Inflammatory macrophage treated with lipopolysaccharide for 4 hours (primary cell): ENCODE measurements at places on chromosomes 7 and 10.

DNA sequence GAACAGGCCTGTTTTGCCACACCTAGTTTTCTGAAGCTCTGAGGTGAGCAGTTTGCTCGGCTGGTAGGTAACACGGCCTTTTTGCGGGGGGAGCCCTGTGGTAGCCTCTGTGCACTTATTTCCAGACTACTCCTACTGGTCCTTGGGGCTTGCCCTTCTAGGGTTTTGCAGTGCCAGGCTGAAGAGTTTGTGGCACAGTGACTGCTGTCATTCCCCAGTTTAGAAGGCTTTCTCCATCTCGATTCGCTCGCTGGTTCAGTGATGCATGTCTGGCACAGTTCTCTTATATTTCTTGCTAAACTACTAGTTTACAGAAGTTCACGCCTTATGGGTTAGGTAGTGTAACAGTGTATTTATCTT, 711 bp downstream of the KIF20B start:
- DNase-seq = peak; percentile 6

DNA sequence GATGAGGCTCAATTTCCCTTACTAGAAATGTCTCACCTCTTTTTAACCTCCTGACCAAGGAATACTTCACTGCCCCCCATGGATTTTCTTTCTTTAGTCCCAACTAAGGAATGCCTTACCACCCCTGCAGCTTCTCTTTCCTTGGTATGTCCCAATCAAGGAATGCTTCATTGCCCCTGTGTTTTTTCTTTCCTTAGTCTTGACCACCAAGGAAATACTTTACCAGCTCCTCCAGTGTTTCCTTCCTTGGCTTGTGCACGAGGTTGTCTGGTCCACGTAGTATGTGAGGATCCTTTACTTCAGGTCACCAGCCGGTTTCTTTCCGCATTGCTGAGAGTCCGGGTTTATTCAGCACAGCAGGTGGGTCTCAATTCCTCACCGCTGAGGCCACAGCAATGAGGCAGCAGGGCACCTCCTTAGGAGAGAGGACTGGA, 59.3 kb downstream of the CYP2C9 start:
- DNase-seq = no peak

DNA sequence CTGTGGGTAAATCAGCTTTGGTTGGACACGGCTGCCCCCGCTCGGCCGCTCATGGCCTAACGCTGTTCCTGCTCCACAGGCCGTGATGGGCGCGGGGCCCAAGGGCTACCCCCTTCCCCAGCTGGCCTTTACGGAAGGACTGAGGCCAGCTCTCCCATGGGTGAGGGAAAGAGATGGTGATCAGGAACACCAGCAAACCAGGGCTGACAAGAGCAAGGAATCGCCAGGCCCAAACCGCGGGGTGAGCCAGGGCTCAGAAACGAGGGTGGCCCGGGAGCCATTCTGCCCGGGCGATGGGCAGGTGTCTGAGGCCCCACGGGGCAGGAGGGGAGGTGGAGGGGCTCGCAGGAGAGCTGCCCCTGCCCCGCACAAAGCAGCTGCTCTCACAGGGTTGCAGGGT, 26.6 kb downstream of the GPER1 start:
- DNase-seq = no peak

DNA sequence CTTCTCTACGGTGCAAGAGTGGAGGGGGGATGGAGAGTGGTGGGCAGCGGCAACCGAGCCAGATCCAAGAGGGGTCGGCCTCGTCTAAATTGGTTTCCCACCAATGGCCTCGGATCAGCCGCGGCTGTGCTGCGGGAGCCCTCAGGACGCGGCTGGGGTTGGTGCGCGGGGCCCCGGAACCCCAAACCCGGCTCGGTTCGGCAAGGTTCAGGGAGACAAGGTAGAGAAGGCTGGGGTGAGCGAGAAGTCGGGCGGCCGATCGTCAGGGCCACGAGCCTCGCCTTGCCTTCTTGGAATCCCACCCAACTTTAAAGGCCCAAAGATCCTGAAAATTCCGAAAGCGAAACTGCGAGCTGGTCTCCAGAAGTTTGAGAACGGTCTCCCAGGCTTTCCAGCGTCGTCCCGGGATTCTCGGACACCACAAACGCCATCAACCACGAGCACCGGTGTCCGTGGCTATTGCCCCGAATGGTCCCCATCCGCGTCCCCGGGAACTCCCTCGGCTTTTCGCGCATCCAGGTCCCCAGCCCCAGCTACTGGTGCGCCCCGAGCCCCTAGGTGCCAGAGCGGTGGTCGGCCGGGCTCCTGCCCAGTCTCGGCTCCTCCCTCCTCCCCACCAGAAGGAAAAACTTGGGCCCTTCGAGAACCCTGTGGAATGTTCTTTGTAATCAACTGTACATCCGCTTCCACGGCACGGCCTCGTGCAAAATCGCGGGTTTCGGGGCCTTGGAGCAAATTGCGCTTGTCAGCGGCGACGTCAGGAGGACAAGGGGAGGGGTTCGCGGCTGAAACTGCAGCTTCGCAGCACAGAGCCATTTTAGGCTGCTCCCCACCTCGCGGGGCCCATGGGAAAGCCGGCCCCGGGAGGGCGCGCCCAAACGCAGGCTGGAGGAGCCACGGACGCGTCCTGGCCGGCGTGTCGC, 3.2 kb downstream of the SFMBT2 start:
- peak; percentile 57 for DNase-seq
